Calu3 (cell line): ENCODE measurements at places on chromosomes 1 and 21.

DNA sequence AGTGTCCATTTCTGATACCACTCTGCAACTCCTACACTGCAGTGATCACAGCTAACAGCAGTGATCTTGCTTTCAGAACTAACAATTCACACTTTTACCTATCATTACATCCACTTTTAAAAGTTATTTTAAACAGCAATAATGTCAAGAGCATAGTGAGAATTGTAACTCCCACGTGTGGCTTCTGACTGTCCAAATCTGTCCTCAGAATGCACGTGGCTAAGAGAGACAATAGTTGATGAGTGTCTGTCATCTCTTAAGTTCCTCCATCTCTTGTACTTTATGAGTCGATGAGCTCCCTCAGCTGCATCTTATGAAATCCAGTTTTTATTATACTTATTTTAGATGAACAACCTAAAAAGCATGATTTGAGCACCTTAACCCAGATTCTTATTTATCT, 16.5 kb upstream of the CFHR5 start:
- no peak for DNase-seq

GRCh38 chr1:901108-901859, 22.4 kb upstream of the SAMD11 start:
- no peak for DNase-seq

DNA sequence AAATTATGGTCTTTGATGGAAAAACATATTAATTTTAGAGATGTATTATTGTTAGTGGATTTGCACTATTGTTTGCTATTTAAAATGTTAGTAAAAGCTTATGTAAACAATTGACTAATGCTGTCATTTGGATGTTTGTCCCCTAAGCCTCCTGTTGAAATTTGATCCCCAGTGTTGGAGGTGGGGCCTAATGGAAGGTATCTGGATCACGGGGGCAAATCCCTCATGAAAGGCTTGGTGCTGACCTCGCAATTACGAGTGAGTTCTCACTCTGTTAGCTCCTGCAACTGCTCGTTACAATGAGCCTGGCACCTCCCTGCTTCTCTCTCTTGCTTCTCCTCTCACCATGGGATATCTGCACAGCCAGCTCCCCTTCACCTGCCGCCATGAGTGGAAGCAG, 14.3 kb downstream of the TMEM35B start:
- no peak for DNase-seq

GRCh38 chr1:53896635-53897229, 2.7 kb downstream of the DIO1 start:
- DNase-seq = no peak

GRCh38 chr1:81228926-81229325, 571.8 kb upstream of the ADGRL2 start:
- no peak for DNase-seq

DNA sequence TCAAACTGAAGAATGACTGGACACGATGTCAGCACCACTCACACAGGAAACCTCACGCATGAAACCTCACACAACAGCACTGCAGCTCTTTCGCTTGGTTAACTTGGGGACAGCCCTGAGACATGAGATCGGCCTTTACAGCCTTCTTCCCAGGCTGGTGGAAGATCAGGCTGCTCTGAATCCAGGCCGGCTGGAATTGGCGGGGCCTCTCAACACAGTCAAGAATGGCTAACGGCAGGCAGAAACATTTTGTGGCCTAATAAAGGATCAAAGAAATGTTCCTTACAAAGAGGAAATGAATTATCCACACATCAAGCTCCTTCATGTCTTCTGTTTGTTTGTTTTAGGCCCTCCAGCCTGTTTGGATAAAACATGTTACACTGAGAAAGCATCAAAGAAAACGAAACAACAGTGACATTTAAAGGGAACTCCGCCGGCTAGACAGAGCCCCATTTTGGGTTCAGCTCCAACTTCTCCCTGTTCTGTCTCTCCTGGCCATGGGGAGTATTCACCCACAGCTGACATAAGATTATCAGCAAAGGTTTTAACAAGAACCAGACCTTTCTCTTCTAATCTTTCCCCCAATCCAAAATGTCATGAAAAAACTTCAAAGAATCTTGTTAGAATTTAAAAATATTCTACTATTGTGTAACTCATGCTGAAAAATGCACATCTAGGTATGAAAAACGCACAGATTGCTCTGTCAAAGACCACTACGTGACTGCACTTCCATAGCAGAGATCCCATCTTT, 131.2 kb downstream of the SLC45A1 start:
- DNase-seq = no peak

DNA sequence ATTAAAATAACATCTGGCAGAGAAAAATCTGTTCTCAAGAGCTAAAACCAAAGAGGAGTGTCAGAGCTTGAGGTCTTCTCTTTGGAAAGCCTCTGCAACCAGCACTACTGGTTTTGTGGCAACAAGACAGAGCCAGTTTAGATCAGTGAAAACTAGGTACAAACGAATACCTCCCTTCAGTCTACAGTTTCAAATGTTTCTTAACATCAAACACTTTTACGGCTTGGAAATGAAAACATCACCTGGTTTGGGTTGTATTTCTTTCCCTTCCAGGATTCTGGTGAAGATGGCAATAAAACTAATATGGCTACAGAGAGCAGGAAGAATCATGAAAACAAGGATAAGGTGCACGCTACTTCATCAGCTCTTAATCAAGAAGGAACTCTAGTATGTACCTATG, 339.4 kb upstream of the ESRRG start:
- DNase-seq = no peak

GRCh38 chr1:23964235-23964668, 4.6 kb downstream of the PNRC2 start:
- no peak for DNase-seq

DNA sequence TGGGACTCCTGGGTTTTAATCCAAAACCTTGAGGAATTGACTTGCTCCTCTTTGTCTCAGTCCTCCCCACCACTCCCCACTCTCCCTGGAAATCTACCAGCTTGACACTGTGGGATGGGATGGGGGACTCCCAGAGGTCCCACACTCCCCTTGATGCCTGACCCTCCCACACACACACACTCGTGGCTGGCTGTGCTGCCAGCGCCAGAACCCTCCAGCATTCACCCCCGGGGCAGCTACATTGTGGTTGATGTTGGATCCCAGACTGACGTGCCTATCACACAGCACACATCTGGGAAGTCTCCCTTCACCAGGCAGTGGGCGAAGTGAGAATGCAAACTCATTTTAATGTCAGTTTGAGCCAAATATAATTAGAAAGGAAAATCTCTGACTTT, 10.0 kb downstream of the KIRREL1 start:
- no peak for DNase-seq

GRCh38 chr1:22044690-22045420, 7.7 kb upstream of the CDC42 start:
- no peak for DNase-seq

- no peak for DNase-seq
Observed at GRCh38 chr1:119470377-119470776, 36.6 kb upstream of the HSD3B1 start.

- DNase-seq = no peak
Observed at GRCh38 chr1:151723726-151724370, 2.5 kb downstream of the RIIAD1 start.

DNA sequence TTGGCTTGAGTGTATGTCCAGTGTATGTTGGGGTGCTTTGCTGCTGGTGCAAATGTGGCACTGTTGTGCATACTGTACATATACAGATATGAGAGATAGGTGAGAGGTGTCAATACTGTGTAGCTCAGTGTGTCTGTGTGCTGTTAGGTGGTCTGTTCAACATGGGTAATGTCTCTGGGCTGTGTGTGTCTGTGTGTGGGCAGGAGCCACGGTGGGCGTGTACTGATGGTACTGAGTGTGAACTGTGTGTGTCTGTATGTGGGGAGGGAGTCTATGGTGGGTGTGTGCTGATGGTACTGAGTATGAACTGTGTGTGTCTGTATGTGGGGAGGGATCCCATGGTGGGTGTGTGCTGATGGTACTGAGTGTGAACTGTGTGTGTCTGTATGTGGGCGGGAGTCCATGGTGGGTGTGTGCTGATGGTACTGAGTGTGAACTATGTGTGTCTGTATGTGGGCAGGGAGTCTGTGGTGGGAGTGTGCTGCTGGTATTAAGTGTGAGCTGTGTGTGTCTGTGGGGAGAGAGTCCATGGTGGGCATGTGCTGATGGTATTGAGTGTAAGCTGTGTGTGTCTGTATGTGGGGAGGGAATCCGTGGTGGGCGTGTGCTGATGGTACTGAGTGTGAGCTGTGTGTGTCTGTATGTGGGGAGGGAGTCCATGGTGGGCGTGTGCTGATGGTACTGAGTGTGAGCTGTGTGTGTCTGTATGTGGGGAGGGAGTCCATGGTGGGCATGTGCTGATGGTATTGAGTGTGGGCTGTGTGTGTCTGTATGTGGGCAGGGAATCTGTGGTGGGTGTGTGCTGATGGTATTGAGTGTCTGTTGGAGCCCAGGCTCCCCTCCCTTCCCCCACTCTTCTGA, 32.2 kb upstream of the FOXO6 start:
- no peak for DNase-seq

GRCh38 chr1:119204197-119204960, 63.9 kb upstream of the WARS2 start:
- DNase-seq = no peak

- no peak for DNase-seq
Observed at GRCh38 chr1:10101929-10102328, 69.2 kb downstream of the UBE4B start.

GRCh38 chr1:38274974-38275373, 228.4 kb upstream of the POU3F1 start:
- no peak for DNase-seq

- no peak for DNase-seq
Observed at GRCh38 chr1:199743227-199743626, 284.3 kb upstream of the NR5A2 start.

DNA sequence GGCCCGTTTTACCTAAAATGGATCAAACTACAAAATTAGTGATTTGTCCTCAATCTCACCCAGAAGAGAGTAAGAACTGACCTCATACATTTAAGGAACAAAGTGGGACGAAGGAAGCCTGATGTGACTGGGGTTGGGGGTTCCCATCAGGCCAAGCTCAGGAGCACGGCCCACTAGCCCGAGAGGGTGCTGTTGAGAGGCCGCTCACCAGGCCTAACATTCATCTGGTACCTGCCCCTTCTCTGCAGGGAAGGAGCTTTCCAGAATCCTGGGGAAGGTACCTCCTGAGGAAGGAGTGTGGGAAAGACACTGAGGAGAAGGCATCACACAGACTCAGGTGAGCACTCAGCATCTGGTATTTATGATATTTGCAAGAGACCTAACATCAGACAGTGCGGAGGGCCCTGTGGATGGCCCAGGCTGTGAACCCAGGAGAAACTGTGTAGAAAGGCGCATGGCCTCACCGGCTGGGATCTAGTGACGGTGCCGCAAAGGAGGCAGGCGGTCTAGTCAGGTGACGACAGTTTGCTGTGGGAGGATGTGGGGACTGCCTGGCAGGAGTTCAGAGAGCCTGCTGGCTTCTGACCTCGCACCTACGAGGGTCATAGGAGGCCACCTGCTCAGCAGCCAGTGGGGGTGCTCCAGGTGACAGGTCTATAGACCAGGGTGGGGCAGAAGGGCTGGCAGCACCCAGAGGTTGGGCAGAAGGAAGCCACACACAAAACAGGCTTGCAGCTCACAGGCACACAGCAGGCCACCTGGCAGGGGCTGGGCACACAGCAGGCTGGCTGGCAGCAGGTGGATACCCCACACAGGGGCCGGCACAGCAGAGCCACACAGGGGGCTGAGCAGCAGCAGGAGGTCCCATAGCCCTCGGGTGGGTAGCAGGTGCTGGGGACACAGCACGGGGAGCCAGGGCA, 543 bp downstream of the KRTAP12-4 start:
- DNase-seq = no peak

- no peak for DNase-seq
Observed at GRCh38 chr1:9369964-9370788, 77.5 kb downstream of the SPSB1 start.

- DNase-seq = no peak
Observed at GRCh38 chr1:228364706-228365213, 41.9 kb downstream of the TRIM11 start.

GRCh38 chr1:28028873-28029654, 59.3 kb downstream of the EYA3 start:
- DNase-seq = no peak

DNA sequence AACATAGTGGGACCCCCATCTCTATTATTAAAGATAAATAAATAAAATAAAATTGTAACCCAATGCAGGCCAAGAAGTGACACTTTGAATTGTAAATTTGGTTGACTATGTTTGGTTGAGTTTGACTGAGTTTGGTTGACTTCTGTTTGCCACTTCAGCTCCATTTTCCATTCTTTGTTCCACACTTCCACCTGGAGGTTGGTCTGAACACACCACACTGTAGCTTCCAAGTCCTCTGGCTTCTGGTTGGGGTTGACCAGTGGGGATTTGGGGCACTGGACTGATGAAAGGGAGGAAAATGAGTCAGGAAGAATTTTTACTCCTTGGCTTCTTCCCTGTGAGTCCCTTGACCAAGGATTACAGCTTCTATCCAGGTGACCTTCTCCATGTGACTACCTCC, 40.6 kb upstream of the DIPK1A start:
- no peak for DNase-seq

DNA sequence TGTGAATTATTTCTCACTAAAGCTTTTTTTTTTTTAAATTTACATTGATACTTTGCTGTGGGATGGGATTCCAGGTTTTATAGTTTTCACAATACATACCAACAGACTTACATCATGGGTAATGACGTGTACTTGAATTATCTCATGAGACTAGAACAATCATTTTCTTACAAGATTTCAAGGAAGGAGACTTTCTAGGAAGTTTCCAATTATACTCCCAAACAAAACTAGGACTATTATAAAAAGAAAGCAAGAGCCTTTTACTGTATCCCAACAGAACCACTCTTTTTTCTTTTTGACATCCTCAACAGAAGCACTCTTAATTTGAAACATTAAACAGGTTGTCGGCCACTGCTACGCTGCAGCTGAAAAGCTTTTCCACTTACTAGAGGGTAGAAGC, 48.7 kb downstream of the TESK2 start:
- DNase-seq = no peak

GRCh38 chr21:31326522-31327242, 17.4 kb downstream of the TIAM1 start:
- no peak for DNase-seq

- DNase-seq = no peak
Observed at GRCh38 chr1:226052061-226052460, 10.5 kb upstream of the H3-3A start.

GRCh38 chr1:93354749-93355148, 9.0 kb downstream of the DR1 start:
- DNase-seq = no peak

- no peak for DNase-seq
Observed at GRCh38 chr1:6443339-6444115, 19.0 kb downstream of the ESPN start.

- no peak for DNase-seq
Observed at GRCh38 chr1:150579945-150580642, 684 bp upstream of the MCL1 start.

DNA sequence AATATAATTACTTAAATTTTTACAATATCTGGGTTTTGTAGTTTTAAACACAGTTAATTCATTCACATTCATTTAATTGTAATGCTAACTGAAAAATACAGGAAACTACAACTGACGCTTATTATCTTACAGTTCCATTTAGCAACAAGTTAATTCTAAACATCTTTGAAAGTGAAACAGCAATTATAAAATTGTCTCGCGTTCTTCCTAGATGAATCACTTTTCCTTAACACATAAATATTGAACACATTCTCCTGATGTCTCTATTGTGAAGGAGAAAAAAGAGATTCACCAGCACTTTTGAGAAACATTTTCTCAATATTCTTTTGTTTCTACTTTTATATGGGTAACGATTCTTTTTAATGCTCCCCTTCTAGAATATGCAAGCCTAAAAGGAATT, 6.4 kb downstream of the PTGFR start:
- DNase-seq = no peak
